Renal cortex interstitium (tissue), 15 donors: ENCODE measurements at places on chromosomes 12 and 14.

GRCh38 chr12:25328072-25328712 is 77.5 kb upstream of the KRAS start:
- peak; percentile 56 for DNase-seq

- DNase-seq, result no peak
Observed at GRCh38 chr14:101231828-101232227, 328.3 kb upstream of the RTL1 start.

DNA sequence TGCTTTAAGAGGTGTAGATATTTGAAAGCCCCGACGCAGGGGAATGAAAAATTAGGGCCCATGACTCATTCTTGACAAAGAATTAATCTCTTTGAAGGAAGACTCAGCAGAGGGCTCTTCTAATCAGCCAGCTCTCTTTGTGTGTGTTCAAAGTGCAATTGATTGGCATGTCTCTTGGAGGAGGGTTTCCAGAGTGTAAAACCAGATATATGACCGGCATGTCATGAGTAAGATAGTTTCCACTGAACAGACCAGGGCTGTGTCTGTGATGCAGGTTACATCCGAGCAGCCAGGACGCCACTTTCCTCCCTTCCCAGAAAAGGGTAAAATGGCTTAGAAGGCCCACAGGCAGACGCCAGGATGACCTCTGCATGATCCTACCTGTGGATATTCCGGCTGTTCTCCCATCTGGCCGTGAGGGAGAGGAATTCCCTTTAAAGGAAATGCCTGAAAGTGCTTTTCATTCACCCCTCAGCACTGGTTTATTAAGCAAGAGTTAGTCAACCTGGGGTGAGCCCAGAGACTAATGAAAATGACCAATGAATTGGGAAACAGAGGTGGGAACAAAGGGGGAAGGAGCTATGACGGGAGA is 7.2 kb upstream of the KRT75 start:
- DNase-seq, result no peak

GRCh38 chr14:58636129-58636528 is 1.6 kb upstream of the DACT1 start:
- DNase-seq, result no peak

GRCh38 chr12:2345902-2346301 is 293.1 kb downstream of the CACNA1C start:
- DNase-seq, result no peak

DNA sequence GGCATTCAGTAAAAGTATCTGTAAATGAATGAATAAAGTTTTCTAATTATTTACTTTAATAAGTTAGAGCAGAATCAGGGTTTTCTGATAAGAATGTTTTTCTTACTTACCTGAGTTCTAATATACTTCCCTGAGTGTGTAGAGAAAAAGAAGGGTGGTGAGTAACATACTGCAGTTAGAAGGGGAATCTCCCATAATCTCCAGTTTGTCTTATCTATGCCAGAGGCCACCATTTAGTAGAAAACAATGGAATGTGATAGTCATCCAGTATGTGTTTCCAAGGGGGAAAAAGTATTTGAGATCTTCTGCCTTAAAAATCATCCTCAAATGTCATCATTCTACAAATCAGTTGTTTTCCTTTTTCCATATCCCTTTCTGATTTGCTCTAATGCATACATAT is 56.5 kb upstream of the PAWR start:
- DNase-seq, result no peak

GRCh38 chr12:131734336-131735152 is 23.7 kb downstream of the SFSWAP start:
- no peak for DNase-seq

- DNase-seq, result no peak
Observed at GRCh38 chr14:103904493-103905107, 23.7 kb upstream of the TDRD9 start.

DNA sequence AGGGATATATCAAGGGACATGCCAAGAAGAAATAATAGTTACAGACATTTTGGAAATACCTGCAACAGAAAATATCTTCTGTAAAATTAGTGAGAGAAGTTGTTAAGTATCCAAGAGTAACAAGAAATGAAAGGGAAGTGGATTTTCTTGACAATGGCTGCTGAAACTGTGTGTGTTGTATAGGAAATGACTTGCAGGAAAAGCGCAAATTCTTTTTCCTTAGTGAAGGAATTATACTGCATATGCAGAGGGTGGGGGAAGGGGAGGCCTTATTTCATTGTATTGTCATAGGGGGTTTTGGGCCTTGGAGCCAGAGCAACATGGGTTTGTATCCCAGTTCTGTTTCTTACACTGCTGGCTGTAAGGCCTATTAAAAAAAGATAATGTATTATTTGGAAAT is 84.4 kb upstream of the DDHD1 start:
- no peak for DNase-seq

DNA sequence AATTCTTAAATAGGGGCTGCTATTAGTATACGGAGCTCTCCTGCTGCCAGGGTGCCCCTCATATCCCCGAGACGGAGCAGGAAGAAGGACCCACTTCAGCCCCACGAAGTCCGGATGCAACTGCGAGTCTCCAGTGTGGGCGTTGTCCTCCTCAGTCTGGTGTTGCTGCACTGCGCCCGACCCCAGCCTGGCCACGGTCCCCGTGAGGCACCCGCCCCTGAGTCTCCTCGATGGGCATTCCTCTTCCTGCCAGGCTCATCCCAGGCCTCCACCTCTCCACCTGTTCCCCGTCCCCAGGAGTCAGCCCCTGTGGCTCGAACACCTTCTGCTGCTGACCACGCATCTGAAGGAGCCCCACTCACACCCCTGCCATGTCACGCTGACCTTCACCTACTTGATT is 68.1 kb upstream of the SFSWAP start:
- no peak for DNase-seq

DNA sequence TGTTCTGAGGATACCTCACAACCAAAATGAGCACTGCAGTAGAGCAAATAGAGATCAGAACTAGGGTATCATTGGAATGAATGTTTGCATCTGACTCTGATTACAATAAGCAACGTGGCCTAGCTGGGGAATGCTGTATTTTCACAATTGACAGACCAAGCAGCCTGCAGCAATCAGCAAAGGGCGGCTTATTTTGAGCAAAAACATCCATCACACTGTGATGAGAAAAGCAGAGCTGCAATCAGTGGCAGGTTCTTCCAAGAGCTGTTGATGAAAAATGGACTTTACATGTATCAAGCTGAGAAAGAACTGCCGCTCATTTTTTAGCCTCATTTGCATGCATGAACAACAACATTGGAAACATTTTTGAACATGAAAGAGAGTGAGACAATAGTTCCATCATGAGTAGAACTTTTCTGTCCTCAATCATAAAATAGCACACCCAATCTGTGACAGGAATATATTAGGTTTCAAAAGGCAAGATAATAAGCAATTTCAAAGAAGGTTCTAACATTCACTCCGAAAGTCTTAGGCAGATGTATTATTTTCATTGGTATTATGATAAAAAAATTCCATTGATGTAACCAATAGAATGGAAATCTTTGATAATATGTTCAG is 249.7 kb upstream of the FBXO33 start:
- no peak for DNase-seq
